ENCODE measurements at places on chromosomes 13 and 19. TPM values are rescaled to one million over a fixed set of nuclear protein-coding genes. Genes with fewer than 3 reads are reported as not detected.

Gene KLHL1
- total RNA-seq = not detected

Gene TUBB4A
- total RNA-seq = not detected

Gene ELSPBP1
- total RNA-seq = not detected

DNA sequence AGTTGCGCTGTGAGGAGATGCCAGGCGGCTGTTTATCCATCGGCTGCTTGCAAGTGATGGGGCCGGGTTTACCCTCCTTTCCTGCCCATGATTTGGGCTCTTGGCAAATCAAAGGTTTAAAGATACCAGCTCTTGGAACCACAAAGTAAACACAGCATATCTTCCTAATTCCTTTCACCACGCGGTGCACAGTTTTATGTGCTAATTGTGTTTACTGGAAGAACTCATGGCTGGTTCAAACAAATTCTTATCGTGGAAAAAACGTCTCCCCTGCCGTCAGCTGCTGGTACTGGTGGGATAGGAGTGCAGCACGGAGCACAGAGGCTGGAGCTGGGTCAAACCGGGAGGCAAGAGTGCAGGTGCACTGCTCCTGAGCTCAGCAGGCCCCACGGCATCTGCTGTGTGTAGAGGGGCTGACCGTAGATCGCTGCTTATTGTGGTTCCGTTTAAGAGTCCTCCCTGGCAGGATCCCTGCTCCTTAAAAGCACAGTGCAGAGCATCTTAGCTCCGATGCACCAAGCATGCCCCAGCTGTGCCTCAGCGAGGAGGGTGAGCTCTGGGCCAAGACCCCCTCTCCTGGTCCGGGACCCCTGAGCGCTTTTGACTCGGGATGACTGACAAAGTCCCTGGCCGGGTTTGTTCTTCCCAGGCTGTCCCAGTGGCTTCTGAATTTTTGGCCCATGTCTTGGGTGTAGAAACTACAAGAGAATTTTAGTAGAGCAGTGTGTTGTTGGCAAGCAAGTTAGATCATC lies 51.3 kb upstream of the GAS6 start:
- no peak for DNase-seq

Gene KLF2
- total RNA-seq = 3.3 TPM

GRCh38 chr13:24253520-24254145 lies 55.7 kb upstream of the C1QTNF9 start:
- no peak for DNase-seq

DNA sequence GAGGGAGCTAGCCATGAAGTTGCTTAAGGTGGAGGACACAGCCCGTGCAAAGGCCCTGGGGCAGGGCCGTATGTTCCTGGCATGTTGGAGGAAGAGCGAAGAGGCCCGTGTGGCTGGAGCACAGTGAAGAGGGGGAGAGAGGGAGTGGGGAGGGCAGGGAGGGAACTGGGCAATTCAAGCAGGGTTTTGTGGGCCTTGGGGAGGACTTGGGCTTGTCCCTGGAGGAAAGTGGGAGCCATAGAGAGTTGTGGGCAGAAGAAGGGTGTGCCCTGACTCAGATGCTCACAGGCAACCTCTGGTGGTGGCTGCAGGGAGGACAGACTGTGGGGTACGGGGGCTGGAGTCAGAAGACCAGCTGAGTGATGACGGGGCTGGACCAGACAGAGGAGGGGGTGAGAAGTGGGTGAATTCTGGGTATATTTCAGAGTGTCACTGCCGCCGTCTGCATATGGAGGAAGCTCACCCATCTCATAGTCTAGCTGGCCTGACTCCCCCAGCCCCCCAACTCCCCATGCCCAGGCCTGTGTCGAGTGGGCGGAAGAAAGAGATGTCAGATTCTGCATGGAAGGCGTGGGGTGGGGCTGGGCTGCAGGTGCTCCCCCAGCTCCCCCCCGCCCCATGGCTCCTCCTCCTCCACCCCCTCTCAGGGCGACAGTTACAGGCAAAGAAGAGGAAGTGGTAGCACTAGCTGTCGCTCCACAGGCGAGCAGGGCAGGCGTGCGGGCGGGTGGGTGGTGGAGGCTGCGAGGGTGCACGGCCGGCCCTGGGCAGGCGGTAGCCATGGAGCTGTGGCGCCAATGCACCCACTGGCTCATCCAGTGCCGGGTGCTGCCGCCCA lies at the start of gene VAV1:
TSS of gene VAV1 (plus strand) at position 681 of the 838 bp plus-strand sequence. CDS start at position 781, 100 bp downstream.
- no peak for DNase-seq

- DNase-seq = no peak
Observed at GRCh38 chr13:58004751-58005150, 373.2 kb downstream of the PCDH17 start.

Gene PEAK3
- total RNA-seq = not detected

DNA sequence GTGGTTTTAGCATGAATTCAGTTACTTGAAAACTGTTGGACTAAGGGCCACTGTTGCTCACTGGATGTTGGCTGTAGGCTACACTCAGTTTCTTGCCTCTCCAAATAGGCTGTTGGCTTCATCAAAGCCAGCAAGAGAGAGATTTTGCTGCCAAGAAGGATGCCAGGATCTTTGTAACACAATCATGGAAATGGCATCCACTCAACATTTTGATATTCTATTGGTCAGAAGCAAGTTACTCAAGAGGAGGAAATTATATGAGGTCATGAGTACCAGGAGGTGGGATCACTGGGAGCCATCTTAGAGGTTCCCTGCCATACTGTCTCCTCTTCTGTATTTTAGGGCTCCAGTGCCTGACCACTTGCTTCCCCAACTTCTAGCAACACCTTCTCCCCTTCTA lies 30.6 kb downstream of the SYDE1 start:
- no peak for DNase-seq

Gene SYNE4
- total RNA-seq = 0.91 TPM

DNA sequence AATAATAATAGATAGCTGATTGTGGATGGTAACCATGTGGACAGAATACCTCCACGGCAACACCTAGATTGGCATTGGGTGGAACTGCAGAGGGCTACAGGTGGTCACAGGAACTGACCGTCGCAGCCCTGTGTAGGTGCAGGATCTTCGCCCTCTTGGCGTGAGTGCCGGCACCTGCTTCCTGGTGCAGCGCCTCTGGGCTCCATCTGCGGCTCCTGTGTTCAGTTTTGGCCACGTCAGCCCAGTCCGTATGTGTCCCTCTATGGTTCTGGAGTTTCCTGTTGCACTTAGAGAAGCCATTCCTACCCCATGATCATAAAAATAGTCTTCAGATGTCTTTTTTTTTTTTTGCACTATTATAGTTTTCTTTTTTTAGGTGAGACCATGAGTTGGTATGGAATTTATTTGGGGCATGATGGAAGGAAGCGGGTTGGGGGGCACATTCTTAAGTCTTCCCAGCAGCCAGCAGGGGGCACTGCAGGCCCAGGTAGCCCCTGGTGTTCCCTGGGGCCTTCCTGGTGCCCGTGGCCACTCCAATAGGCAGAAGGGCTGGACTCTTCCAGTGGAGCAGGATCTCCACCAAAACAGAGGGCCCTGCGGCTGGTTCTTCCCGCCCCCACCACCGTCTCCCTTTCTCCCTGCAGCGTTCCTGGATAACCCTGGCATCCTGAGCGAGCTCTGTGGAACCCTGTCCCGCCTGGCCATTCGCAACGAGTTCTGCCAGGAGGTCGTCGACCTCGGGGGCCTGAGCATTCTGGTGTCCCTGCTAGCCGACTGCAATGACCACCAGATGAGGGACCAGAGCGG lies 10.1 kb upstream of the SLC25A42 start:
- peak; percentile 48 for DNase-seq

GRCh38 chr13:41775251-41775650 lies 185.7 kb downstream of the VWA8 start:
- no peak for DNase-seq

Gene TJP3
- total RNA-seq = 0.69 TPM

GRCh38 chr19:40763963-40764362 lies 11.4 kb upstream of the MIA start:
- DNase-seq = no peak

DNA sequence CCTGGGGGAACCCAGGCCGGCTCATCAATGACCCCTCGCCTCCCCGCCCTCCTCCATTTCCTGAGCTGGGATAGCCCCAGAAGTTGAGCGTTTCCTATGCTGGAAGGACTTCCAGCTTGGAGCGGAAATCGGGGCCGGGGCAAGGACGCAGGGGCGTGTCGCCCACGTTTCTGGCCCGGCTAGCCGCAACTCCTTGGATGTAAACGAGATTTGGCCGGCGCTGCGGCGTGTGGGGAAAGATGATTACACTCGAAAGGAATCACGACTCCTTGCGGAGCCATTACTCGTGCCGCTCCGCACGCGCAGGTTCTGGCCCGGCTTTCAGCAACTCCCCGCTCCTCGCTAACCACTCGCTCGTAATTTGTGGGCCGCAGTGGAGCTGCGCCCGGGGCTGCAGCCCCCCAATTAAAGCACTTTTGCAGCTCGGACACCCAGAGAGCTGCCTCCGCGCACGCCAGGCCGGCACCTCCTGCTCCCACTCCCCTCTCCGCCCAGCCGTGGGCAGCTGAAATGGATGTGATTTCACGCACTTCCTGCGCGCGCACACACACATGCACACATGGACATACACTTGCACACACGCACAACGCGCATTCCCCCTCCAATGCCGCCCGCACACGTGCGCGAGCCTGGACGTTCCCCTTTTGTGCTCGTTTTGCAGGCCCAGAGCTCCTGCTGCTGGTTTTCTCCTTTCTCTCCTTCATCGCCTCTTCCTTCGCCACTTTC lies 15.7 kb downstream of the ZIC5 start:
- no peak for DNase-seq

DNA sequence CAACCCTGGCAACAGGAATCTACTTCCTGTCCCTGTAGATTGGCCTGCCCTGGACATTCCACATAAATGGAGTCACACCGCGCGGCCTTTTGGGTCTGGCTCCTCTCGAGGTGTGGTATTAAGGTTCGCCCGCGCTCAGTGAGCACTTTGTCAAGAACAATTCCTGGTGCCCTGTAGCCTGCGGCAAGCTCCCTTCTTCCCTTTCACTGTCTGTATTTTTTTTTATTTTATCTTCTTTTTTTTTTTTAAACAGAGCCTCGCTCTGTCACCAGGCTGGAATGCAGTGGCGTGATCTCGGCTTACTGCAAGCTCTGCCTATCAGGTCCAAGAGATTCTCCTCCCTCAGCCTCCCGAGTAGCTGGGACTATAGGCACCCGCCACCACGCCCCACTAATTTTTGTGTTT lies 28.3 kb downstream of the PEX11G start:
- peak; percentile 73 for DNase-seq

DNA sequence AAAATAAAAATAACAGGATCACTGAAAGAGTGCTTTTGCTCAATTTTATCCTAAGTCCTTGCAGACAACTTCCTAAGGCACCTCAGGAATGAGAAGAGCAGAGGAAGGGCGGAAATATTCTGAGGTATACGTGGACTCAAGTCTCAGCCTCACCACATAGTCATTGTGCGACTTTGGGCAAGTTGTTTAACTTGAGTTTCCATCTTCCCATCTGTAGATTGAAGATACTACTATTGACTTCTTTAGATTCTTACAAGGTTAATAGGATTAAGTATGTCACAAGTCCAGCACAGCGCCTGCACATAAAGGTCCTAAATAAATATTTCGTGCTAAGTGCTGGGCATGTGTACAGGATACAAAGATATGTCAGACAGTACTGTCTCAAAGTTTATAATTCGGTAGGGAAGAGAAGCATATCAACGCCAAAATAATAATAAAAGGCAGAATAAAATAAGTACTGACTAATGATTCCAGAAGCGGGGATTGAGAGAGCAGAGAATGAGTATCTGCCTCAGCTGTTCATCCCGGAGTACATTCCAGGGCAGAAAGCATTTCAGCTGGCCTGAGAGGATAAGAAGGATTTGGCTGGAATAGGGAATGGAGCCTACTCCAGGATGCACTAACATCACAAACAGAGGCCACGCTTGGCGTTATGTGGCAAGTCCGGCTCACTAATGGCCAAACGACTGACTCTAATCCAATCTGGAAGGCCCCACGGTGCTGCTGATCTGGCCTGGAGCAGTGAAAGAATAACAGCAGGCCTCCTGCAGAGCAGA lies 139.7 kb downstream of the FLT1 start:
- DNase-seq = no peak

Gene IL17D
- 0.54 TPM for total RNA-seq

- peak; percentile 62 for DNase-seq
Observed at GRCh38 chr13:95704510-95704909, 27.6 kb downstream of the DNAJC3 start.

DNA sequence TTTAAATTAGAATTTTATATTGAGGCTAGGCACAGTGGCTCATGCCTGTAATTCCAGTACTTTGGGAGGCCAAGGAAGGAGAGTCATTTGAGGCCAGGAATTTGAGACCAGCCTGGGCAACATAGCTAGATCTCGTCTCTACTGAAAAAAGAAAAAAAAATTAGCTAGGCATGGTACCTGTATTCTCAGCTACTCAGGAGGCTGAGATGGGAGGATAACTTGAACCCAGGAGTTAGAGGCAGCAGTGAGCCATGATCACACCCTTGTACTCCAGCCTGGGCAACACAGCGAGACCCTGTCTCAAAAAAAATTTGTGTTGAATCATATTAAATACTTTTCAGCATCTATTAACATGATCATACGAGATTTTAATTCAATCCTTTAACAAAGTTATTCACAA lies 4.9 kb downstream of the PMIS2 start:
- DNase-seq = no peak

DNA sequence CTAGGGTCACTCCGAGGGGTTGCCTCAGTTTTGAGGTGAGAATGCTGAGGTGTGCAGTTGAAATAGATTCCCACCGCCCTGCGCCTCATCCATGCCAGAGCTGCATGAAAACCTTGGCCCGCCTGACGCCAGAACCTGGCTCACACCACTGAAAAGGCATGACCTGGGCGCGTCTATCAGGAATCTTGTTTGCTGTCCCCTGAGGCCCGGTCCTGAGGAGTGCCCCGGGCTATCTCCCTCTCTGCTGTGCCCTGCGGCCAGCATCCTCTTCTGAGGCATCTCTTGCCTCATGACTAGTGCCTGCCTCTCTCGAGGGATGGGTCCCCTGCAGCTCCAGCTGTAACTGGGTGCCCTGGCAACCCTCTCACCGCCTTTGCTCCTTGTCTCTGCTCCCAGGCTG lies 28.1 kb downstream of the SMARCA4 start:
- no peak for DNase-seq

Gene ATP4A
- not detected for total RNA-seq

- DNase-seq = no peak
Observed at GRCh38 chr13:35496761-35497386, 20.4 kb upstream of the MAB21L1 start.
